Muscle of leg (tissue), 16 donors: ENCODE measurements at places on chromosomes 3 and 15. TPM values are rescaled to one million over a fixed set of nuclear protein-coding genes. Genes with fewer than 3 reads are reported as not detected.

Gene SYNPR
- total RNA-seq = 0.04 TPM

DNA sequence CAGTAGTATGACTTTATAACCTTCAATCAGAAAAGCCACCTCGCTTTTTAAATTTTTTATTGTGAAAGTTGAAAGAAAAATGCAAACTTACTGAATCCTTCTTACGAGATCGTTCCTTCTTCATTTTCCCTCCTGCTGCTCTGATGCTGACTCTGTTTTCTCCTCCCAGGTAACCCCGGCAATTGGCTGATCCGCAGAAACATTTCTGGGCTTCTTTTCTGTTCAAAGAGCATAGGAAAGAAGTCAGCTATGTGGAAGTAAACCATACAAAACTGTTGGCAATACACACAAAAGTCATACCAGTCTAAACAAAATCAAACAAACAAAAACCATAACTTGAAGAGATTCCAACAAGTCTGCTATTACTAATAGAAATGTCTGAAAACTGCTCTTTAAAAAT is 66.0 kb downstream of the SETD2 start:
- no peak overlapping the region for H3K27ac ChIP-seq
- no peaks in the 10 kb centered on the region for H3K27me3 ChIP-seq
- no peak overlapping the region for H3K4me3 ChIP-seq

Gene MEGF11
- 0.35 TPM for total RNA-seq

DNA sequence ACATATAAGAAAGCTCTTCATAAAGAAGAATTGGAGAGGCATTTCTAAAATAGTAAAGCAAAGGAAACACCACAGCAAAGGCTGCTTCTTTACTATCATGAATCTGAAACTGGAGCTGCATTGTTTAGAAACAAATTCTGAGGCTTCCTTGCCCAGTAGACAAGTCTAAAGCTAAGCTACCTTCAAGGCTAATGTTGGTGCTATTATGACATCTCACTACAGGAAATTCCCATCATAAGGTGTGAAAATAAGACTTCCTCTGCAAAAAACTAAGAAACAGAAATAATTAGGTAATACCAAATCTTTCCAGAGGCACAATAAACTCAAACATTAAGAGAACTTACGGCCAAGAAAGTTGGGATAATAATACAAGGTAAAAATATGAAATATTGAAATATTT is 89.9 kb upstream of the P3H2 start:
- no peak for DNase-seq
- no peak overlapping the region for H3K27ac ChIP-seq
- no peaks in the 10 kb centered on the region for H3K27me3 ChIP-seq
- no peak overlapping the region for H3K4me3 ChIP-seq

GRCh38 chr3:112474796-112475195 is 24.5 kb downstream of the BTLA start:
- no peaks in the 10 kb centered on the region for H3K27me3 ChIP-seq
- peaks cover 4% of the 10 kb centered on the region for H3K4me1 ChIP-seq
- H3K27ac ChIP-seq = no peak overlapping the region
- no peak for DNase-seq

DNA sequence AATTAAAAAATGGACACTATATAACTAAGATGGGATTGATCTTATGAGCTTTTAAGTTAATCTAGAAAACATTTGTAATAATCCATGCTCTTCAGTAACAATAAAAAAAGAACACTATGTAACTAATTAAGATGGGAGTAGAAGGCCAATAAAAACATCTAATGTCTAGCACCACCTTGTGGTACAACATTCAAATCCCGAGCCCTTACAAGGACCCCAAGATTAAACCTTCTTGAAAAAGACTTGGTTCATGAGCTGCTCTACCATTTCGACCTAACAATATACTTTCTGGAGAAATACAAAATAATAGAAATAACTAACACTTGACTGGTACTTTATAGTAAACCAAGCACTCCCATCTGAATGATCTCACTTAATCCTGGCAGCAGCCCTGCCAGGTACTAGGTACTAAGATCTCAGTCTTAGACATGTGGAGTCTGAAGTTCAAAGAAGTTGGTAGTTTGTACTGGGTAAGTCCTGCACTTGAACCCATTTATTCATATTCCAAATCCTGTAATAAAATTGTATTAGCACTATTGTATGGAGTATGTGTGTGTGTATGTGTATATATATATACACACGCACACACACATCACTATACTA is 21.8 kb downstream of the METTL6 start:
- no peaks in the 10 kb centered on the region for H3K27me3 ChIP-seq
- peak; percentile 62 for DNase-seq
- peaks cover 4% of the 10 kb centered on the region for H3K4me1 ChIP-seq

- no peaks in the 10 kb centered on the region for H3K27me3 ChIP-seq
- peaks cover 40% of the 10 kb centered on the region for H3K36me3 ChIP-seq
- no peak for DNase-seq
- H3K4me3 ChIP-seq = no peak overlapping the region
- H3K27ac ChIP-seq = no peak overlapping the region
- H3K4me1 ChIP-seq = no peaks in the 10 kb centered on the region
Observed at GRCh38 chr15:34355241-34355640, 11.8 kb downstream of the LPCAT4 start.

GRCh38 chr3:141828890-141829289 is 47.6 kb upstream of the ATP1B3 start:
- peak overlapping the region; percentile 26 for H3K27ac ChIP-seq
- no peaks in the 10 kb centered on the region for H3K36me3 ChIP-seq
- DNase-seq = peak; percentile 79
- H3K27me3 ChIP-seq = no peaks in the 10 kb centered on the region

GRCh38 chr3:115208066-115208750 is 61.1 kb upstream of the ZBTB20 start:
- no peak overlapping the region for H3K27ac ChIP-seq
- no peaks in the 10 kb centered on the region for H3K27me3 ChIP-seq
- H3K36me3 ChIP-seq = no peaks in the 10 kb centered on the region
- no peak for DNase-seq
- H3K4me3 ChIP-seq = no peak overlapping the region

Gene GPR149
- total RNA-seq = 0.35 TPM

Gene DHFR2
- total RNA-seq = 5.4 TPM

DNA sequence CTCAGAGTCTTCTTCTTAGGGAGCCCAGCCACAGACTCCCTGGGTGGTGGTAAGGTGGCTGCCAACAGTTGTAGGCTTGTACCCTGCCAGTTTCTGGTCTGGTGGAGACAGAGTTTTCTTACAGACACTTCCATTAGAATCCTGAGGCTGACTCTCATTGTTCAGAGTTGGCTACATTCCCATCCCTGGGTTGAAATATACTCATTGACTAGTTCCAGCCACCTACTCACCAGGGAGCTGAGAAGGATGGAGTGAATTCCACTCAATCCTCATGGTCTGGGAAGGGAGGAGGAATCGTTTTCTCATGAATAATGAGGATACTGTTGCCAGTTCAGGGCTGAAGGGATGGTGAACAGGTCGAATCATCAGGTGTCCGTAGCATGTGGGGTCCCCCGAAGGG is 226.5 kb upstream of the PROK2 start:
- no peak overlapping the region for H3K4me3 ChIP-seq
- peaks cover 6% of the 10 kb centered on the region for H3K27me3 ChIP-seq
- H3K4me1 ChIP-seq = peaks cover 5% of the 10 kb centered on the region
- no peak for DNase-seq
- H3K27ac ChIP-seq = no peak overlapping the region

GRCh38 chr3:128287216-128287615 is 133.9 kb downstream of the EEFSEC start:
- no peak overlapping the region for H3K4me3 ChIP-seq
- DNase-seq = no peak
- peaks cover 11% of the 10 kb centered on the region for H3K4me1 ChIP-seq
- H3K36me3 ChIP-seq = peaks cover 19% of the 10 kb centered on the region
- H3K27ac ChIP-seq = no peak overlapping the region

DNA sequence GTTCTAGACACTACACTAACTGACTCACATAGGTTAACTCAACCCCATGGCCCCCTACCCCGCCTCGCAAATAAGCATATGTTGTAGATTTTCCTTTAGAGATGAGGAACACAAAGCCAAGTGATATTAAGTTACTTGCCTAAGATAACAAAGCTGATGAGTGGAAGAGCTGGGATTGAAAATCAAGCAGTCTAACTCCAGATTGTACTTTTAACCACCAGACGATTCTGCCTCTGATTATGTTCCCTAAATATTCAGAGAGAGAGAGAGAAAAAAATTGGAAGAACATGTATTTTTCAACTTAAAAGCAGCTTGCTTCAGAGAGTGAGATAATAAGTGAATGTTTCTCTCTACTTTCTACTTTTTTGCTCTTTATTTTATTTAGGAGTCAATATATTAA is 66.9 kb upstream of the THBS1 start:
- H3K4me3 ChIP-seq = no peak overlapping the region
- no peak overlapping the region for H3K27ac ChIP-seq
- peak; percentile 49 for DNase-seq
- peaks cover 30% of the 10 kb centered on the region for H3K4me1 ChIP-seq

GRCh38 chr3:76958274-76958673 is 81.6 kb upstream of the ROBO2 start:
- peak; percentile 80 for DNase-seq
- H3K27ac ChIP-seq = peak overlapping the region; percentile 39
- no peaks in the 10 kb centered on the region for H3K36me3 ChIP-seq

Gene CEMIP
- 0.93 TPM for total RNA-seq

DNA sequence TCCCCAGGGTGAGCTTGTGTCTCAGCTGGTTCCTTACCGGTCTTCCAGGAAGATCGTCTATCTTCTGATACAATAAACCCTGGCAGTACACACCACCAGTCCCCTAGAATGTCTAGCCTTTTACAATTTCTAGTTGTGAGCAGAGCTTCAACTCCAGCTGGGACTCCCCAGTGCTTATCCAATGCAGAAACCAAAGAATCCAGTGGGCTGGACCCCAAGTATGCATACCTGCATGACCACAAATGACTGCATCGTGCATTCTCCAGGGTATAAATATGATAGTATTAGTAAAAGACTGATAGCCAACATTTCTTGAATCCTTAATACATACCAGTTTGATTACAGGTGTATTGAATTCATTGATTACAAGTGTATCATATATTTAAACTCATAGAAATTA is 176.0 kb downstream of the SATB1 start:
- DNase-seq = no peak
- H3K27ac ChIP-seq = no peak overlapping the region
- no peaks in the 10 kb centered on the region for H3K36me3 ChIP-seq
- no peaks in the 10 kb centered on the region for H3K4me1 ChIP-seq
- no peaks in the 10 kb centered on the region for H3K27me3 ChIP-seq
- no peak overlapping the region for H3K4me3 ChIP-seq

Gene EAF1
- 7.2 TPM for total RNA-seq

- DNase-seq = no peak
- H3K27ac ChIP-seq = peak overlapping the region; percentile 96
- no peak overlapping the region for H3K4me3 ChIP-seq
Observed at GRCh38 chr3:40779039-40779438, 254.3 kb downstream of the ZNF621 start.

- H3K4me3 ChIP-seq = peak overlapping the region; percentile 40
- no peak overlapping the region for H3K27ac ChIP-seq
- H3K27me3 ChIP-seq = peaks cover 75% of the 10 kb centered on the region
- DNase-seq = peak; percentile 74
- peaks cover 34% of the 10 kb centered on the region for H3K4me1 ChIP-seq
Observed at GRCh38 chr15:88255484-88256278, 858 bp downstream of the NTRK3 start.

DNA sequence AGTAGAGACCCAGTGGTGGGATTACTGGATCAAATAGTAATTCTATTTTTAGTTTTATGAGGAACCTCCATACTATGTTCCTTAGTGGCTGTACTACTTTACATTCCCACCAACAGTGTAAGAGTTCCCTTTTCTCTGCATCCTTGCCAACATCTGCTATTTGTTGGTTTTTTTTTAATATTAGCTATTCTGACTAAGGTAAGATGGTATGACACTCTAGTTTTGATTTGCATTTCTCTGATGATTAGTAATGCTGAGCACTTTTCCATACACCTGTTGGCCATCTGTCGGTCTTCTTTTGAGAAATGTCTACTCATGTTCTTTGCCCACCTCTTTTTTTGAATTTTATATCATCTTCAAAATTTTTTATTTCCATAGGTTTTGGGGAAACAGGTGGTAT is 34.2 kb upstream of the RAP2B start:
- H3K27ac ChIP-seq = no peak overlapping the region
- H3K36me3 ChIP-seq = no peaks in the 10 kb centered on the region
- no peak overlapping the region for H3K4me3 ChIP-seq

DNA sequence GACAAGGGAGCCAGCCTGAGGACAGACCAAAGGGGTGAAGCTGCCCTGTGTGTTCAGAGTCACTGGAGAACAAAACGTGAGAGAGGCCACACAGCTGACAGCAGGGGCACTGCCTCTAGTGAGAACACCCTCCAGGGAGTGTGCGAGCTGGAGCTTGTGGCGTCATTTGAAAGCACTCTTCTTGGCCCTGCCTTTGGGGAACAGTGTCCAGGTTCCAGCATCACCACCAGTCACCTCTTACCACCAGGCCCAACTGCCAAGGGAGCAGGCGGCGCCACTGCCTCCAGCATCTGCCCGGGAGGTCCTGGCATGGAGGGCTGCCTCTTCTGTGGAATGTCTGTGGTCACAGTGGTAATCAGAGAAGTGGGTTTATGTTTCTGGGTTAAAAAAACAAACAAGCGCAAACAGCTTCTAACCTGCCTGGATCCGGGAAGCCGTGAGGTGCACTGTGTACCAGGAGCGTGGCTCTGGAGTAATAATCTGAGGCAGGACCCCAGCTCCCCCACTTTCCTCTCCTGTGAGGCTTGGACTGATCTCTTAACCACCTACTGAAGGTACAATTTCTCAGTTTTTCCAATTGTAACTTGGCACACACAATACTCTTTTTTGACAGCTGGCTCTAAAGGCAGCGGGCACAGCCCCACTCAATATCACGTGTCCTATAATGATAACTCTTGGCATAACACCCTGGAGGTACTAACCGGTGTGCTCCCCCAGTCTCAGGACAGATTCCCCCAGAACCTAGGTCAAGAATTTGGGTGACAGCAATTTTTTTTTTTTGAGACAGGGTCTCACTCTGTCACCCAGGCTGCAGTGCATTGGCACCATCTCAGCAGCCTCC is 32.2 kb upstream of the CDCP1 start:
- DNase-seq = no peak
- H3K36me3 ChIP-seq = no peaks in the 10 kb centered on the region
